ENCODE measurements at places on chromosomes 6 and 20.

GRCh38 chr6:142167071-142167470 is 20.0 kb downstream of the VTA1 start:
- no peak for DNase-seq

DNA sequence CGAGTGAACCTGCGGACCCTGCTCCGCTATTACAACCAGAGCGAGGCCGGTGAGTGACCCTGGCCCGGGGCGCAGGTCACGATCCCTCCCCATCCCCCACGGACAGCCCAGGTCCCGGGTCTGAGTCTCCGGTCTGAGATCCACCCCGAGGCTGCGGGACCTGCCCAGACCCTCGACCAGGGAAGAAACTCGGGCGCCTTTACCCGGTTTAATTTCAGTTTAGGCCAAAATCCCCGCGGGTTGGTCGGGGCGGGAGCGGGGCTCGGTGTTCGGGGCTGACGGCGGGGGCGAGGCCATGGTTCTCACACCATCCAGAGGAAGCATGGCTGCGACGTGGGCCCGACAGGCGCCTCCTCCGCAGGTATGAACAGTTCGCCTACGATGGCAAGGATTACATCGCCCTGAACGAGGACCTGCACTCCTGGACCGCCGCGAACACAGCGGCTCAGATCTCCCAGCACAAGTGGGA is 46.9 kb upstream of the TRIM26 start:
- DNase-seq: no peak

- peak; percentile 14 for DNase-seq
These were observed 747 bp upstream of the TXNDC5 start for GRCh38 chr6:7911345-7911725.

- DNase-seq: no peak
These were observed 33.4 kb downstream of the PREX1 start for GRCh38 chr20:48794360-48794759.

- peak; percentile 52 for DNase-seq
These were observed 97.0 kb upstream of the MAN1A1 start for GRCh38 chr6:119446609-119447008.

GRCh38 chr6:148451690-148452089 is 109.1 kb downstream of the SASH1 start:
- DNase-seq: no peak

DNA sequence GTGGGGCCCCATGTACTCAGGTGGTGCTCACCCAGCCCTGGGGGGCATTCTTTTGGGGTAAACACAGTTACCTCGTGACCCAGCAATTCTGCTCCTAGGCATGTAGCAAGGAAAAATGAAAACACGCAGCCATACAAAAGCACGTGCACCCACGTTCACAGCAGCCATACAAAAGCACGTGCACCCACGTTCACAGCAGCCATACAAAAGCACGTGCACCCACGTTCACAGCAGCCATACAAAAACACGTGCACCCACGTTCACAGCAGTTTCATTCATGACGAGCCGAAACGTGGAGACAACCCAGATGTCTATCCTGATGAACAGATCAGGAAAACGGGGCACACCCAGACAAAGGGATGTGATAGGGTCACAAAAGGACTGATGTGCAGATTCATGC is 57.1 kb downstream of the YTHDF1 start:
- DNase-seq: no peak
